ENCODE measurements at places on chromosomes 1 and 21.

DNA sequence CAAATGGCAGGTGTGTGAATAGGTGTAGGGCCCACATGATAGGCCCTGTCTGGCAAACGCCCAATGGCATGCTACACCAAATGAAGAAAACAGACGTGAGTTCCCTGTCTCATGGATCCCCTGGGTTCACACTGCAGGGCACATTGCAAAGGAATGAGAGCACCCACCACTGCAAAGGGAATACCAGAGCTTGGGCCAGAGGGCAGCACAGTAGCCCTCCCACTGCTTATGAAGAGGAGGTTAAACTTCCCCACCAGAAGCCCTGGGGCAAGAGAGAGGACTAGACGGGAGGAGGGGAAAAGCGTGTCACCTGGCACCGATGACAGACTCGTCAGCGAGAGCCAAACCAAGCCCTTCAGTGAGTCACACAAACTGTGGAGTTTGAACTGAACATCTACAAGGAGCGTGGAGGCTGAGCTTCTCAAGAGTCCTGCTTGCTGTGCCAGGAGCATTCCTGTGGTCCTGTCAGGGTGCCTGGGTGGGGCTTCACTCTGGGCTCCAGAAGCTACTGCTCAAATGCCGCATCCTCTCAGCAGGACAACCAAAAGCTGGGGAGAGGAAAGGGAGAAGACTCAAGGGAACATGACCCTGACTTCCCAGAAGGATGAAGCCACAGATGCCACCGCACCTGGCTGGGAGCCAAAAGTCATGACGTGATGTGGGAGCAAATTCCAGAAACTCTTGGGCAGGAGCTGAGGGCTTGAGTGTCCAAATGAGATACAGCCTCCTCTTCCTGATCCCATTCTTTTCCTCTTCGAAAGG is 61.1 kb downstream of the TOMM20 start:
- no peak for DNase-seq

GRCh38 chr1:30598571-30599114 is 124.7 kb downstream of the MATN1 start:
- DNase-seq: no peak

GRCh38 chr1:49319426-49319963 is 542.8 kb upstream of the BEND5 start:
- DNase-seq: no peak

DNA sequence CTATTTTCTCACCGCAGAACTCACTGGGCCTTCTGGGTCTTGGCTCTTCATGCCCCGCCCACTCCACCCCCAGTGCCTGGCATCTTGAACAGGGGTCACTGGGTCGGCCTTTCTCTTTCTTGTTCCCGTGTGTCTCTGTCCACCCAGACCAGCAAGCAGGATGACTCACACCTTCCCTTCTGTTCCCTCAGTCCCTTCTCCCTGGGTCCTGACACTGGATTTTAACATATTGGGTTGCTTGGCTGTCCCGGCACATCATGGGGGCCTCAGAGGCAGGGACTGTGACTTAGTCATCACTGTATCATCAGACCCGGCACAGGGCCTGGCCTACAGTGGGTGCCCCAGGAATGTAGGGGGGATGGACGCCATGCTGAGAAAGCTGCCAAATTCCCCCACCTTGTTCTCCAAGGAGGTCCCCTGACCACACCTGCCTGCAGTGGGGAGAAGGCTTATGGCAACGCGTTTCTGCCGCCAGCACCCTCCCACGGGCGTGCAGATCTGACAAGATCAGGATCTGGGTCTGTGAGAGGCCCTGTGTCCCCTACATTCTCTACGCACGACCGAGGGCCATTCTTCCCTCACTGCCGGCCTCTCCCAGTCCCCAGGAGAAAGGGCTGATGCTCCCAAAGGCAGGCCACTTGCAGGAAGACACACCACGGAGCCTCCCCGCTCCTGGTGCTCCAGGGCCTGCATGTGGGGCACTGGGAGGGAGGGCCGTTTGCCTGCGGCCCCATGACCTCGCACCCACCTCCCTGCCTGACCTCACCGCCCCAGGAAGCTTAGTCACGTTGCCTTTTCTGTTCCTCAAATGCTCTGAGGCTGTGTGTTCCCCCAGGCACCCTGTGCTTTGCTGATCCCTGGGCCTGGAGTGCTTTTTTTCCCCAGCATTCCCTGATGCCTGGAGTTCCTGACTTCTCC is 157.2 kb upstream of the TMEM51 start:
- DNase-seq: no peak

GRCh38 chr1:5650283-5651026 is 341.8 kb downstream of the NPHP4 start:
- no peak for DNase-seq

DNA sequence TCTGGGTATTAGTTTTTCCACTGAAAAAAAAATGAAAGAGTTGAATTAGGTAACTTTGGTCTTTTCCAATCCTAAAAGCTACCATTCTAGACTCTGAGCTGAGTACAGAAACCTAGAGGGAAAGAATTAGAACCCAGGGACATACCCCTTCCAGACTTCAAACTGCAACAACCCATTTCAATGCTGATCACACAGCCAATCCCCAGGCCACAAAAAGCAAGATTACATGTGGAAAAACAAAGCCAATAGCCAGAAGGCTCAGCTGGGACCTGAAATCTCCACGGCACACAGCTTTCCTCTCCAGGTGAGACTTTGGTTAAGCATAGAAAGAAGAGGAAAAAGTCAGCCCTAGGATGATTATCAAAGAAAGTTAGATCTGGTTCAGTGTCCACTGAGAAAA is 88.8 kb downstream of the JAK1 start:
- DNase-seq: no peak

DNA sequence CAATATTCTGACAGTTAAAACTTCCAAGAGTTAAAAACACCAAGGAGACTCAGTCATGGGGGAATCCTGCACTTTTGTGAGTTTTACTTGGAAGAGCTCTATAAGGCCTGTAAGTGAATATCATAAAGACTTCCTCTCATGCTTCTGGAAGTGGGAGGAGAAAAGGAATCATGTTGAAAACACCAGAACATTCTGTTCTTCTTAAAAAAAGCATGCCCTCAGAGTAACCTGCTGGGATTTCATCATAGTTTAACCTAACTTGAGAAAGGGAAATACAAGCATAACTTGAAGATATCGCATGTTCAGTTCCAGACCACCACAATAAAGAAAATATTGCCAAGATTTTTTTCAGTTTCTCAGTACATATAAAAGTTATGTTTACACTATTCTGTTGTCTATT is 51.9 kb downstream of the COL11A1 start:
- no peak for DNase-seq

- no peak for DNase-seq
Measured at GRCh38 chr1:94579876-94580294, 38.3 kb upstream of the F3 start.

DNA sequence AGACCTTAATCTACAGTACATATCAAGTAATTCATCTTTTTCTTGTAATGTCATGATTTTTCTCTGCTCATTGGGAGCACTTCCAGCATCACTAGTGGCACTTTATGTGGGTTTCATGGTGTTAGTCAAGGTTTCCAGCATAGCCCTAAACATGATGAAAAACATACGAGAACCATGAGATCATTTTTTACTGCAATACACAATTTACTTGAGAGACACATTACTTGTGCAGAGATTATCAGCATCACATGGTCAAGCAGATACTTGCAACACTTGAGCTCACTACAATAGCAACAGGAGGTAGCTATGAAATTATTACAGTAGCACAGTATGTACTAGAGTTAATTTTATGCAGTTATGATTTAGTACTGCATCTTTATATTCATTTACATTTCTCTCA is 36.4 kb downstream of the ITGB3BP start:
- DNase-seq: no peak

DNA sequence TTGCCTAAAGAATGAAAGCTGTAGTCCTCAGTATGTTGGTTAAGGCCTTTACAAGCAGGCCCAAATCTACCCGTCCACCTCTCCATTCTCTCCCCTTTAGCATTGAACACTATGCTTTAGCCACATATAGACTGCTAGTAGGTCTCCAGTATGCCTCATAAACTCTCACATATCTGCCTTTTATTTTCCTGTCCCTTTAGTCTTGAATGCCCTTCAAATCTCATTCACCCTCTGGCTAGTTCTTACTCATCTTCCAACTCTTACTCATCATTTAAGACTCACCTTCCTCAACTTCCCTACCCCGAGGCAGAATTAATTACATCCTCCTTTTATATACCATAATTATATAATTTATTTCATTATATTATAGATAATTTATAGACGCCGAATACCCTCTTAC is 78.7 kb upstream of the TSPAN2 start:
- DNase-seq: no peak

- no peak for DNase-seq
Measured at GRCh38 chr1:67759692-67760029, 73.6 kb downstream of the GNG12 start.

DNA sequence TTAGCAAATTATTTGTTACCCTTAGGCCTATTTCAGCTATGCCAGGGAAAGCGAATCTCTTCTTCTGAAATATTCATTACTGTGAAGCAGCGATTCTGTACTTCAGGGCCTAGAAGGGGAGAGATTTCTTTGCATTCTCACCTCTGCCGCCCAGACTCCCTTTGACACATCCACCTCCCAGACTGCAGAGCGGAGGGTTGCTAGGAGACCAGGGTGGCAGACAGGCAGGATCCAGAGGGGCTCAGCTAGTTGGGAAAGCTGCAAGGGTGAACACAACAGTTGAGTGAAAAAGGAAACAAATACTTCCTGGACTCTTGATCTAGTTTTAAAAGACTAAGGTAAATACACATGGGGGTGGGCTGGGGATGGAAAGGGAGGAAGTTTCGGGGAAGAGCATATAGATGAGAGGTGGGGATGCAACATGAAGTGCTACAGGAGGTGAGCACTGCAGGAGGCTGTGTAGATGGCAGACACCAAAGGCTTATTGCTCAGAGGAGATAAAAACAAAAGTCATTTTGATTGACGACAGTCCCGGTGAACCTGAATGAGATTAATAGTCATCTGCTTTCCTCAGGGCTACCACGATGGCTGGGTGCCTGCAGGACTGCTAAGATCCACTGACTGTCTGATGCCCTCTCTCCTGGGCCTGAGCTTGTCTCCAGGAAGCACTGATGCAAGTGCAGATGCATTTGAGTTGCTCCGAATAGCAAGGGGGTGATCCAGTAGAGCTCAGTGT is 26.4 kb upstream of the RAB3GAP2 start:
- no peak for DNase-seq

DNA sequence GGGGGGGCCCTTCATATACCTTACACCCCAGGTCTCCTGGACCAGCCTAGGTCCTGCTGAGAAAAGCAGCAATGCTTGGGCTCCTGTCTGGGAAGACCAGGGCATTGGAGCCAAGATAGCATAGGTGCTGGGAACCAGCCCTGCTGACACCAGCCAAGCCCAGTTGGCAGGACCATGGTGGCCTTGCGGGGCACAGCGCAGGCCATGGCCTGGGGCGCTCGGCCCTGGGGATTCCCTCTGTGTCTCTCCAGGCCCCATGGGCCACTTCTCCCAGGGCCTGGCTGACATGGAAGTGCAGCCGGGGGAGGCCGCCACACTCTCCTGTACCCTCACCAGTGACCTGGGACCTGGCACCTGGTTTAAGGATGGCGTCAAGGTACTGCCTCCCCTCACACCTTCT is 23.3 kb downstream of the IGFN1 start:
- DNase-seq: no peak

DNA sequence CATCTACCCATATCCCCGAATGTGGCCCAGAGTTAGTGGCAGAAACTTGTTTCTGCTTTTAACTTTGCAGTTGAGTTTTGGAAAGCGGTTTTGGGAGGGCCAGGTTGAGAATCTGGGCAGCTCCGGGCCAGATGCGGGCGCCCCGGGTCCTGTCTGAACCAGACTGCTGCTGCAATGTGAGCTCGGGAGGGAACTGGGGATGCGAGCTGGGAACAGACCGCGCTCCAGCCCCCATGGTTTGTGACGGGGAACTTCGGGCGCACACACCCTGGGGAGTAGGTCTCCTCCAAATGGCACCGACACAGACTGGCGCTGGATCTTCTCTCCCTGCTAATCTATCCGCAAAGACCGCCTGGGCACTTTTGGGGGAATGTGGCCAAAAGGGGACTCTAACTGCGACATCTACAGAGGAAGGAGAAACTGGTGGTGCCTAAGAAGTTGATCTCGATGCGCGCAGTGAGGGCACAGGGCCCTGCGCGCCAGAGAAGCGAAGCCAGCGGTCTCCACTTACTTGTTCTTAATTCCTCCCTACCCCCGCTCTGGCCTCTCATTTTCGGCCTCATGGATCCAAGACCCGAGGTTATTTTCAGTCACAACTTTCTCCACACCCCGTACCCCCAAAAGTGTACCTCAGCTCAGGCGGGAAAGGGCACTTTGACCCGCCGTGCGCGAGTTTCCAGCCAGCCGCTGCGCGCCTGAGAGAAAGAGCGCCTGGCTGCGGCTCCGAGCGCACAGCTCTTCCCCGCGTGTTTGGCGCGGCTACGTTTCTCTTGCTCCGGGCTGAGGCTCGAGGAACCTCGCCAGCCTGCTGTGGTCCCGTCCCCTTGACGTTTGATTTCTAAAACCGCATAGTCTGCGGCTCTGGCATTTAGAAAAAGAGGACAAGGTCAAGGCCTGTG is 411.0 kb upstream of the ESRRG start:
- DNase-seq: no peak
